NCI-H526 (cell line): ENCODE measurements at places on chromosomes 3 and 15.

GRCh38 chr3:14283092-14283812, 104.6 kb downstream of the LSM3 start:
- DNase-seq: no peak

- no peak for DNase-seq
Observed at GRCh38 chr15:26630857-26631256, 142.0 kb downstream of the GABRB3 start.

DNA sequence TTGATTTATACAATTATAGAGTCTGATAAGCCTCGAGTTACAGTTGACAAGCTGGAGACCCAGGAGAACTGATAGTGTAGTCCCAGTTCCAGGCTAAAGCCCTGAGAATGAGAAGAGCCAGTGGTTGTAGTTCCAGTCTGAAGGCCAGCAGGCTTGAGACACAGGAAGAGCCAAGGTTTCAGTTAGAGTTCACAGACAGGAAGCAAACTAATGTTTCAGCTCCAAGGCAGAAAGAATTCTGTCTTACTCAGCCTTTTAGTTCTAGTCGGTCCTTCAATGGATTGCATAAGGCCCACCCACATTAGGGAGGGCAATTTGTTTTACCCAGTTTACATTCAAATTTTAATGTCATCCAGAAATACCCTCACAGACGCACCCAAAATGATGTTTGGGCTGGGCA, 102.7 kb downstream of the CDIN1 start:
- DNase-seq: no peak

DNA sequence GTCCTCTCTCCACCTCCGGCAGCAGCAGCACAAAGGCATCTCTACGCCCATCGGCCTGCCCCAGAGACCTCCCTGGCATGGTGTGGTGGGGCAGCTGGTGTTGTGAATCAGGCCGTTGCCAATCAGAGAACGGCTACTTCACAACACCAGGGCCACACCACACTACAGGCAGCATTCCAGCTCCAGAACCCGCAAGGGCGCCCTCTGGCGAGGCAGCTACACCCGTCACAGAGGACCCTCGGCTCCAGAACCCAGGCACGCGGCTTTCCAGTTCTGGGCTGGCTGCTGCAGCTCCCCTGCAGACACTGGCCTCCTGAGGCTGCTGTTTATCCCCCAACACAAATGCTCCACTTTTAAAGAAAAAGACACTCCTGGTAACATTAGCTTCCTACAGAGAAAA, 127.5 kb upstream of the TOPAZ1 start:
- no peak for DNase-seq
